ENCODE measurements at places on chromosomes 6 and 20.

DNA sequence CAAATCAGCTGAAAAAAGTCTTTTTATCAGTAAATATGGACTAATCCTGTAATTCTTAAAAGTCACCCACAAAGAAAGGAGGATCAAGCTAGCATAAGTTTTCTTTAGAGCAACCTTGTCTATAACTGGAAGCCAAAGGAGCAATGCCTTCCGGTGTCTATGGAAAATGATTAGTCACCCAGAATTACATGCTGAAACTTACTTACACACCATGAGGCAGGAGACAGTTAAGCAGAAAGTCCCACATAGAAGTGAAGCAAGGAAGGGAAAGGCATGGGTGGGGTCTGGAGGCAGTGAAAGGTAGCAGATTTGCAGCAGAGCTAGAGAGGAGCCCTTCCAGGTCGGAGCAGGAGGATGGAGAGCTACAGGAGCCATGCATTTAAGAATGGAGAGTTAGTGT is 153.7 kb upstream of the RIPOR2 start:
- DNase-seq = peak; percentile 73

DNA sequence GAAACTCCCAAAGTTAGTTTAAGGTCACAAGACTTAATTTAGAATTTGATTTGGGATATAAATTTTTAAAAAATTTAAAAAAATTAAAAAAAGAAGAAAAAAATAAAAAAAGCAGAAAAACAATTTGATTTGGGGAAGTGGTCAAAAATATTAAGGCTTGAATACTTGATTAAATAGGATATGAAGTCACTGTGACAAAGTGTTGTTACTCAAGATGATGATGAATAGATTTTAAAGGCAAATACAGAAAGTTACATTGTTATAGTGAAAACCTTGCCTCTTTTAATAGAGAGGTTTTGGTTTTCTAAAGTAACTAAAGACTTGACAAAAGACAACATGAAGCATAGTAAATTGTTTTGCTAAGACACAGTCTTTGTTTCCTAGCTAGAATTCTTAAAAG is 7.2 kb downstream of the CST9 start:
- no peak for DNase-seq

- no peak for DNase-seq
Measured at GRCh38 chr6:6284221-6284966, 36.1 kb downstream of the F13A1 start.

DNA sequence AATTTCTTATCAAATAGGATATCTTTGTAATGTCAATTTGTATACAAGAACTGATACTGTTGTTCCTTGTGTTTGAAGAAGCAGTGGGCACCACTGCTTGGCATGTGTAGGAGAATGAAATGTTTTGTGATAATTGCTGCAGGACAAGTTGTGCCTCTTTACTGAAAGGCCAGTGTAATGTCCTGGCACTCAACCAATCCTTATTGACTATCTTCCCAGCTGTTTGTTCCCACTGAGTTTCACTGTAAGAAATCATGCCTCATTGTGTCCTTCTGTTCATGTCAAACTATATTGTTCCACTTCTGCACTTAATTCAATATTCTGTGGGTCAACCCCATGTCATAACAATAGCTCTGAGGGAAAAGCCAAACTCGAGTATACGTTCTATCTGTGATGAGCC is 136.1 kb upstream of the FAM83B start:
- no peak for DNase-seq

DNA sequence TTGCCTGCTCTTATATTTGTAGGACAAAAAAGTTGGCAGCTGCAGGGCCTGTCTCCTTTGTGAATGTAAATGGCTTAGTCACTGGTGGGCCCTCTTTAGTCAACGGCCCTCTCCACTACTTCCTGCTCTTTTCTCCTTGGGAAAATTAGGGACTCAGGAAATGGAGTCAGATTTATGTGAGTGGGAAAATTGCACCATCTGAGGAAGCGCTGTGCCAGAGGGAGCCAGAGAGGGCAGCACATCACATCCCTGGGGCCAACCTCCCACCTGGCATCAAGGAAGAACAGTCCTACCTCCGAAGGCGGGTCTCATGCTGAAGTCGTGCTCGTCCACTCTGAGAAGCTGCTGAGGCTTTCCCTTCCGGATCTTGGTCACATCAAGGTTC is 15.6 kb downstream of the GABRR2 start:
- DNase-seq = peak; percentile 9

DNA sequence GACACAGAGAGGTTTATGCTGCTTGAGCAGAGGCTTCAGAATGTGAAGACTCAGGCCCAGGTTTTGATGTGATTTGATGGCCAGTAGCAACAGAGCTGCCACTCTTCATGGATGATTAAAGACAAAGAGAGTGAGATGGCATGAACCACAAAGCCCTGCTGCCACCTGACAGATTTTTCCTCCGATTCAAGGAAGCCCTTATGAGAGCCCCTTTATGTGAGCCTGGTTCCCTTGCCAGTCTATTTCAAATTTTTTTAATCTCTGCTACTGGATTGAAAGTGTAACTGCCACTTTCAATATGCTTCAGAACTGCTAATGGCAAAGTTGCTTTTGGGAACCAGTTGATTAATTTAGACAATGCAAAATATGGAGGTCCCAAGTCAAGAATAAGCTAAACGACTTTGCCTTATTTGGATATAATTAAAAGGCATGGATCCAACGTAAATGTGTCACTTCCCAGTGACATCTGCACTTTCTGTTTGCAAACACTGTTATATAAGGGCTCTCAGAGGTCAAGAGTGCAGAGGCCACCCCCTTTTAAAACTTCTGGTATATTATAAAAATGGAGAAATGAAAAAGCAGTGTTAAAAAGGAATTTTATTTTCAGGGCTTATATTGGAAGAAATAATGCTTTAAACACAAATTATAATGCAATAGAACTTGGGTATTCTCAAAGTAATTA is 238.9 kb upstream of the FLRT3 start:
- no peak for DNase-seq

- no peak for DNase-seq
Measured at GRCh38 chr6:139904568-139904967, 530.1 kb upstream of the CITED2 start.

DNA sequence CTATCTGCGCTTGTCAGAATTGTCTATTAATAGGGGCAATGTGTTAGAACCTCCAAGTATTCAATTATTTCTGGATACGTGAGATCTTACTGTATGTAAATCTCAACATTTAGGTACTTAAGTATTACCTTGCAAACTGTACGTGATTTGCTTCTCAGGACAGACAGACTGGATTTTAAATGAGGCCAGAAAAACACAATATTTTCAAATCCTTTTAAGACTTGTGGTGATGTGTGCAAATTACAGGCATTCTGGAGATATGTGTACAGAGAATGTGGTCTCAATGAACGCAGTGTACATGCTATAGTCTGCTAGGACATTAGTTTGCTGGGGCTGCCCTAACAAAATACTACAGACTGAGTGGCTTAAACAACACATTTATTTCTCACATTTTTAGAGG is 16.9 kb downstream of the CCR6 start:
- DNase-seq = no peak

GRCh38 chr6:83258517-83258916 is 65.4 kb downstream of the RWDD2A start:
- DNase-seq = no peak

DNA sequence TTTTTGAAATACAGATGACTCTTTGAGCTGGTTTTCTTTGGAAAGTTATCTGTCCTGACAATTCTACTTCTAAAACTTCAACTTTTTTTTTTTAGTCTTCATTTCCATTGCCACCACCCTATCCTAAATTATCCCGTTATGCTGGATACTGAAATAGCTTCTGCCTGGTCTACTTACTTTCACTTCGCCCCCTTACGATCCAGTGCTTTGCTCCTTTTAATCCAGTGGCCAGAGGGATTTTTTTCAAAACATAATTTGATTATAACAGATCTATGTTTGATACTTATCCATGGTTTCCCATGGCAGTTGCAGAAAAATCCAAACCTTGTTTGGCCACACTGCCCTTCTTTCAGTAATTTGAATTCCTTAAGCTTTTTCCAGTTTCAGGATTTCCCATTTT is 27.4 kb downstream of the ASXL1 start:
- DNase-seq = no peak

- peak; percentile 35 for DNase-seq
Measured at GRCh38 chr20:50331469-50332363, 141.1 kb downstream of the CEBPB start.

- DNase-seq = no peak
Measured at GRCh38 chr6:155472886-155473285, 17.2 kb upstream of the NOX3 start.

GRCh38 chr6:80321011-80321410 is 214.5 kb downstream of the BCKDHB start:
- no peak for DNase-seq

- no peak for DNase-seq
Measured at GRCh38 chr6:10421921-10422736, 7.3 kb upstream of the TFAP2A start.

GRCh38 chr20:5884465-5885335 is 65.6 kb downstream of the TRMT6 start:
- no peak for DNase-seq

DNA sequence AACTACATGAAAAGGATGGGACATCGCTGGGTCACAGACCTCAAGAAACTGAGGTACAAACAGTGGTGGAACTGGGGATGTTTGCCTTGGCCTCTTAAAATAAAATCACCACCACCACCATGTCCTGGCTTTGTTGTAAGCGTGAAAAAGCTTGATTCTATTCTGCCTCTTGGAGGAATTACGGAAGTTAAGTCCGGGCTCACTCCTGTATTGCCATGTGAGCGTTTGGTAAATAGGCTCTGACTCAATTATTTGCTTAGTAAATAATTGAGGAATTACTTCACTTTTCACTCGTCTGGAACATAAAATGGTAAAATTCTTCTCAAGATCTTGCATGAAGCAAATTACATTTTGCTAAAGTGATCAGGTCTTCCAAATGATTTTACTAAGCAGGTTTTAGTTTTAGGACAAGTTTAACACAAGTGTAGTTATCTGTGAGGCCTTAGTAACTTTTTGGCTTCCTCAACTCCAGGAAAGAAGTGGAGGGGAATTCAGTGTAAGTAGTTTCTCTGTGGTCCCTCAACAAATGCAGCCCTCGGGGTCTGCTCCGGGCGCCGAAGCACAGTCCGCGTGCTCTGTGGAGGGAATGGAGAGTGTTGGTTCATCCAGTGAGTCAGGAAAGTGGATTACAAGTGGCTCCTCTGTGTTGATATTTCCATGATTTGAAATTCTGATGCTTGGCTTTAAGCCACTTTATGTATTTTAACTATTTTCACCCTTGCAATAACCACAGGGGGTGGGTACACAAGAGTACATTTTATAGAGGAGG is 23.8 kb downstream of the IYD start:
- peak; percentile 86 for DNase-seq

DNA sequence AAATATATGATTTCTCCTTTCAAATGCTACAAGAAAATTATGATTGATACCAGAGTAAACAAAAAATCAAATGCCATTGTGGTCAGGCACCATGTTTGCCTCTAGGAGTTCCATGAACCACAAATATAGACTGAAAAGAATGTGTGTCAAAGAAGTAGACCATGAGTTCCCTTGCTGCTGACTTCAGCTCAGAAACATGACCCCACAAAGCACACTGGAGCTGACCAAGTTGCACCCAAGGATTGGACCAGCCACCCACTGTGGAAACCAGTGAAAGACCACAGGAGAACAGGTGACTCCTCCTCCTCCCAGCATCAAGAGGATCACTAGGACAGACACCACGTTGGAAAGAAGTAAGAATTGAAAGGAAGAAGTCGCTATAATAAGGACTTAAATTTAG is 90.8 kb upstream of the TENT5A start:
- DNase-seq = no peak

DNA sequence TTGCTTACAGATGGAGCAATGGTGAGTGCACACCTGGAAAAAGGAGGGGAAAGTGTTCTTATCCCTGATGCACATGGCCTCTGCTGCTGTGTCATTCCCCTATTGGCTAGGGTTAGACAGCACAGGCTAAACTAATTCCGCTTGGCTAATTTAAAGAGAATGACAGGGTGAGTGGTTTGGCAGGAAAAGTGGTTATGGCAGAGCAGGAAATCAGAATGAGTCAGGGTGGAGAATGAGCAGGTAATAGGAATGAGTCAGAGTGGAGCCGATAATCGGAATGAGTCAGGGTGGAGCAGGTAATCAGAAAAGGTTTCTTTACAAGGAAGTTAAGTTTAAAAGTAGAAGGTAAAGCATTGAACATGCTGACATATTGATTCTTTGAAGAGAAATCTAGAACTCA is 355.5 kb upstream of the HTR1E start:
- peak; percentile 87 for DNase-seq

DNA sequence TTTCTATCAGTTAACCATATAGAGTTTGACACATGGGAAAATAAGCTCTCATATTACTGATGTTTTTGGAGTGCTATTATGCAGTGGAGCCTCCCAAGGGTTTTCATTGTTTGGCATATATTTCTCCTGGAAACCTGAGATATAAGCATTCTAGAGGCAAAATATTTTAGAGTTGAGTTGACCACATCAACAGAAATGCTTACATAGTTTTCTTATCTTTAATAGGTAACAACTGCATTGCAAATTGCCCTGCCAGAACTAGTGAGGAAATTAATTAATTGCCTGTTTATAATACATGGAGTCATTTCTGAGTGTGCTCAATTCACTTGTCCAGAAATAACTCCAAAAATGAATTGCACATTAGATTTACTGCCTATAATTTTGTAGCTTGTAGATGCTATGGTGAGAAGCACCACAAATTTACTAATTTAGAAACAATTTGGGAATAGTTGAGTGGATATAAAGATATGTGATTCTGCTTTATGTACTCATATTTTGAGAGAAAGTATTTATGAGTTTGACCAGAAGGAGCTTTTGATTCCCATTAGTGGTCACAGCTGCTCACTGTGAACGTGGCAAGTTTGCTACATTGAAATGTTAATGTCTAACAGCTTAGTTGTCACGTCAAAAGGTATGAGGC is 288.7 kb downstream of the CD109 start:
- no peak for DNase-seq

DNA sequence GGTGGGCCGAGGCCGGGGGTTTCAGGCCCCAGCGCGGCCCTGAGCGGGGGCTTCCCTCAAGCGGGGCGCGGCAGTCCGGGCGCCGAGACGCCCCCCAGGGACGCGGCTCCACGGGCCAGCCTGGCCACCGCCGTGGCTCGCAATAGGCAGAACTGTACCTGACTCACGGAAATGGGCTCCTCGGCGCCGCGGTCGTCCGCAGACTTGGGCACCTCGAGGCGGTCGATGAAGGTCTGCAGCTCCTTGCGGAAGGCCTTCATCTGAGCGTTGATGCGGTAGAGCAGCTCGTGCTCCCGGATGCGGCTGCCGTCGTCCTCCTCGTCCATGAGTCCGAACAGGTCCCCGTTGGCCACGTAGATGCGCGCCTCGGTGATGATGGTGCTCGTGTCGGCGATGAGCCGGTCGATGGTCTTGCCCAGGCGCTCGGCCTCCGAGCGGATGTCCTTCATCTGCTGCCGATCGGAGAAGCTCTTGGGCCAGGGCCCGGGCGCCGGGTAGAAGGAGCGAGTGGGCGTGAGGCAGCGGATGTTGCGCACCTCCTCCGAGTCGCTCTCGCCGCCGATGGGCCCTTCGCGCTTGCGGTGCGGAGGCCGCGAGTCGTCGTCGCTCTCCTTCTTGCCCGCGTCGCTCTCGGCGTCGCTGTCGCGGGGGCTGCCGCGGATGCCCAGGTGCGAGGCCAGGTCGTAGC is 16.1 kb upstream of the KIAA0408 start:
- DNase-seq = no peak

- no peak for DNase-seq
Measured at GRCh38 chr6:168022488-168023321, 25.2 kb downstream of the KIF25 start.

GRCh38 chr6:128990915-128991314 is 108.0 kb downstream of the LAMA2 start:
- DNase-seq = no peak
